ENCODE measurements at places on chromosomes 11 and 22. TPM values are rescaled to one million over a fixed set of nuclear protein-coding genes. Genes with fewer than 3 reads are reported as not detected.
A peak's percentile ranks its signal among the peaks of the same experiment; 100 is the strongest.

Gene MRE11
- 3.7 TPM for total RNA-seq

Gene JAML
- total RNA-seq, result not detected

Gene ANGPTL5
- total RNA-seq, result not detected

DNA sequence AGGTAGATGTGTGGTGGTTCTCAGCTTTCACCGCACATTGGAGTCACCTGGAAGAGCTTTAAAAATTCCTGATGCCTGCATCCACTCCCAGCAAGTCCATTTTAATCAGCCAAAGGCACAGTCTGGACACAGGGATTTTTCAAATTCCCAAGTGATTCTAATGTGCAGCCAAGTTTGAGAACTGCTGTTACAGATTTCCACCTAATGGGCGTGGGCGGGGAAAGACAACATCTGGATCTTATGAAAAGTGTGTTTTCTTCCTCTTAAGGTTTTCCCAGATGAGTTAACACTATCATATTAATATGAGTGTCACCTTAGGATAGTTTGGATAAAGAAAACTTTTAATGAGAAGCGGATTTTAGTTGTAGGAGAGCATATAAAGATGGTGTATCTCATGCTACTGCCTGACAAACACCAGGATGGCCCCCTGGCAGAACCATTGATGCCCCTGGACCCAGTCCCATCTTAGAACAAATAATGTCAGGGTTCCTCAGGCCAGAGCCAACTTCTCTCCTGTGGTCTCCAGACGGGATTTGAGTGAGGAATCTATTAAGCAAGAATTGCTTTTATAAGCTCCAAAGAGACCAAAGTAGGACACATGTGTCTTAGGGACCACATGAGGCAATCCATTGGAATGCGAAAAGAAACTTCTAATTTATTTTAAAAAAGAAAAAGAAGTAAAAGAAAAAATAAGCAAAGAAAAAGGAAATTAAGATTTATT is 31.9 kb downstream of the POU2AF1 start:
- DNase-seq, result no peak

GRCh38 chr22:31973739-31974138 is 29.4 kb downstream of the YWHAH start:
- DNase-seq, result peak; percentile 76

GRCh38 chr11:13875643-13876042 is 86.9 kb upstream of the SPON1 start:
- DNase-seq, result no peak

GRCh38 chr11:117502779-117503100 is 175.1 kb downstream of the CEP164 start:
- DNase-seq, result no peak

DNA sequence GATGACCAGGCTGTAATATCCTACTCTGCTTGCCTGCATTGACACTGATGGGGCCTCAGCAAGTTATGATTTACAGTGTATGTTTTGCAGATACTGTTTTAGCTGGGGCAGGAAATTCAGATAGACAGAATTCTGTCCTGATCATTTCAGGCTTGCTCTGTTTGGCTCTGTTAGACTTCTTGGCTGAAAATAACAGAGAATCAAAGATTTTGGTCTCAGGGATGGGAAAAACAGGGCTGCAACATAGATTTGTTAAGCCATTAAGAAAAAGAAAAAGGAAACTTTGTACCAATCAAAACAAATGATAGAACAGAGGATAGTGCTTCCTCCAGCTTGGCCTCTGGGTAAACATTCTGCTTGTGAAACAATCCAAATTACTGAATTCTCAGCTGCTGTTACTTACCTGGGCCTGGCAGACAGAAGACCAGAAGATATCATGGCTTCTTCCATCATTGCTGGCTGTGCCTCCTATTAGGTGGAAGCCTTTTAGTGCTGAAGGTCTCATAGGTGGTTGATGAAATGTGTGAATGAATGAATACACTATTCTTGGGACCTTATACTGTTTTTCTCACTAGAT is 22.0 kb downstream of the ZNRF3 start:
- DNase-seq, result no peak

DNA sequence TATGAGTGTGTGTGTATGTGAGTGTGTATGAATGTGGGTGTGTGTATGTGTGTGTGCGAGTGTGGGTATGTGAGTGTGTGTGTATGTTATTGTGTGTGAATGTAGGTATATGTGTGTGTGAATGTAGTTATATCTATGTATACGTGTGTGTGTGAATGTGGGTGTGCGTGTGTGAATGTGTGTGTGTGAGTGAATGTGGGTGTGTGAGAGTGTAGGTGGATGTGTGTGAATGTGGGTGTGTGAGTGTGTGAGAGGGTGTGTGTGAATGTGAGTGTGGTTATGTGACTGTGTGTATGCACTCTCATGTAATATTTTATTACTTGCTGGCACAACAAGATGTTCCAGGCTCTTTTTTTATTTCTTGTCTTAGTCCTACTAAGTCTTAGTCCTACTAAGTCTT is 513.4 kb upstream of the B3GAT1 start:
- no peak for DNase-seq

GRCh38 chr11:105738251-105738650 is 128.4 kb downstream of the GRIA4 start:
- no peak for DNase-seq

- peak; percentile 74 for DNase-seq
Observed at GRCh38 chr11:99822846-99823565, 802.3 kb downstream of the CNTN5 start.

DNA sequence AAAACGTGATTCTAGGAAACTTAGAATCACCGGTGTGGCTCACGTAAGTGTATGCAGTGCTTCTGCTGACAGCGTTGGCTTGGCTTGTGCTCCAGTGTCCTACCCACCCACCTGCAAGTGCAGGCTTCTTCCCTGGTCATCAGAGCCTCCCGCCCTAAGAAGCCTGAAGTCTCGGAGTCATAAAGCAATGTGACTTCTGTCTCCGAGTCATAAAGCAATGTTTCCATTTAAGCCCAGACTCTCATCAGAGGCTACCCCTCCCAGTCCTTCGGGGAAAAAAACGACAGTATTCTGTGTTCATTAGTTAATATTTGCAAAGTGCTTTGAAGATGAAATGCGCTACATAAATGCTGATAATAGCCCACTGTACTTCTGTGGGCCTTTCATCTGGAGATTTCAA is 293.8 kb downstream of the OPCML start:
- no peak for DNase-seq

DNA sequence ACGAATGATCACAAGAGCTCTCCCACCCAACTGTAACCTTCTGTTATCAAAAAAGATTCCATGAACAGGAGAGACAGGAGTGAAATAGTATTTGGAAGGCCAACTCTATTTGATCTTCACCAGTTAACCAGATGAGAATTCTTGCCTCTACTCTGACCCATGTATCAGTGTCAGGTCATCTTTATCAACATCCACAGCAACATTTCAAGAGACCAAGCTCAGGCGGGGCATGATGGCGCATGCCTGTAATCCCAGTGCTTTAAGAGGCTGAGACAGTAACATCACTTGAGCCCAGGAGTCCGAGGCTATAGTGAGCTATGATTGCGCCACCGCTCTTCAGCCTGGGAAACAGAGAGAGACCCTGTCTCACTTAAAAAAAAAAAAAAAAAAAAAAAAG is 62.3 kb downstream of the GAB2 start:
- DNase-seq, result no peak
